Spinal cord (tissue), 10 donors: ENCODE measurements at places on chromosomes 7 and 10. TPM values are rescaled to one million over a fixed set of nuclear protein-coding genes. Genes with fewer than 3 reads are reported as not detected.

The CTAGE8 gene
- 0.47 TPM for polyA plus RNA-seq

The ACSL5 gene
- polyA plus RNA-seq, result 3.7 TPM

The NKX1-2 gene
- polyA plus RNA-seq, result 2.0 TPM

The TRIM50 gene
- polyA plus RNA-seq, result 0.92 TPM

The PNLIP gene
- 0.57 TPM for polyA plus RNA-seq

The MYL7 gene
- polyA plus RNA-seq, result 4.5 TPM

The HTRA1 gene
- 243 TPM for polyA plus RNA-seq

The TMEM236 gene
- polyA plus RNA-seq, result 0.27 TPM

The CTTNBP2 gene
- 33.7 TPM for polyA plus RNA-seq

The LOXL4 gene
- 0.95 TPM for polyA plus RNA-seq

The MSMB gene
- polyA plus RNA-seq, result not detected

The MUC12 gene
- polyA plus RNA-seq, result 2.2 TPM

The FHIP2A gene
- polyA plus RNA-seq, result 27.9 TPM

The FAM25A gene
- polyA plus RNA-seq, result not detected

The HOGA1 gene
- 2.6 TPM for polyA plus RNA-seq

The PLXNA4 gene
- 25.1 TPM for polyA plus RNA-seq

The PAOX gene
- 11.5 TPM for polyA plus RNA-seq

The CCDC3 gene
- 51.1 TPM for polyA plus RNA-seq

The ANKRD61 gene
- polyA plus RNA-seq, result 2.1 TPM

The ARHGEF35 gene
- polyA plus RNA-seq, result 0.89 TPM

The DNA2 gene
- 5.9 TPM for polyA plus RNA-seq

The ANTXRL gene
- polyA plus RNA-seq, result not detected

The HTR7 gene
- polyA plus RNA-seq, result 8.8 TPM

The GJD4 gene
- 0.29 TPM for polyA plus RNA-seq

The NRCAM gene
- polyA plus RNA-seq, result 133 TPM

The OPTN gene
- polyA plus RNA-seq, result 68.5 TPM

The GHITM gene
- polyA plus RNA-seq, result 164 TPM

The TSPAN33 gene
- 19.7 TPM for polyA plus RNA-seq

The XPNPEP1 gene
- polyA plus RNA-seq, result 99.0 TPM

The CDHR3 gene
- polyA plus RNA-seq, result 27.3 TPM
